Inflammatory macrophage treated with lipopolysaccharide for 4 hours (primary cell): ENCODE measurements at places on chromosomes 4 and X.

GRCh38 chr4:25104591-25104990, 55.7 kb downstream of the SEPSECS start:
- DNase-seq: peak; percentile 10

DNA sequence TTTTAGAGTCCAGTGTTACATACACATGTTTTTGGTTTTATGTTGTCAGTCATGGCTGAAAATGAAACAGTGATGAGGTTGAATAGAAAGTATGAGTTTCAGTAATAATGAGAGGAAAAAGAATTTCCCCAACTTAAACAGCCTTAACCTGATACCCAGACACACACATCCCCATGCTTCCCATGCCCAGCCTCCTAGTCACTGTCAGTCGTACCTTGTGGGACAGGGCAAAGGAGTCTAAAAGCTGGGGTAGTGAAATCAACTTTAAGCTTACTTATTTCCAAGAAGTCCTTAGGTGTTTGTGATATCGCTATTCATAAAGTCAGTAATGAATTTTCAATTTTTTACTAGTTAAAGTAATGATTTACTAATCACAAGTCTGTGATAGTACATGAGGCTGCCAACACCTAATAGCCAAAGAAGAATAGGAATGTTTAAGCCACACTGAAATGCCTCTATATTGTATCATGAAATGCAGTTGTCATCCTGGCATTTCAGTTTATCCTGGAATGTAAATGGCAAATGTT, 24.3 kb upstream of the GPR34 start:
- DNase-seq: no peak

- peak; percentile 25 for DNase-seq
These were observed 33.0 kb downstream of the GALNTL6 start for GRCh38 chr4:171846232-171846631.

DNA sequence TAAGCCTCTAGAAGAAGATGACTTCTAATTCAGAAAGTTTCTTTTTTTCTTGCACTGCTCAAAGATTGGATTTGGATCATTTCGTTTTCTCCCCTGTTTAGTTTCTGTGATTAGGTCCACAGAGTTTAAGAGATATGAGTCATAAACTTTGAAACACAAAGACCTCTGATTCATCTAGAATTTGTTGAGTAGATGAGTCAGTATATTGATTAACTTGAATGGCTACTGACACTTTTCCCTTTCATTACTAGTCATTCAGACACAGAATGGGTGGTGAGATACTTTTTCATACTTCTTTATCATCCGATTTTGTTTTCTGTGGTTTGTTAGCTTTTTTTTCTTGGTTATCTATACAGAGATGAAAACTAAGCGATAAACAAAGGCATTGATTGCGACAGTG, 34.1 kb upstream of the AFF2 start:
- no peak for DNase-seq

DNA sequence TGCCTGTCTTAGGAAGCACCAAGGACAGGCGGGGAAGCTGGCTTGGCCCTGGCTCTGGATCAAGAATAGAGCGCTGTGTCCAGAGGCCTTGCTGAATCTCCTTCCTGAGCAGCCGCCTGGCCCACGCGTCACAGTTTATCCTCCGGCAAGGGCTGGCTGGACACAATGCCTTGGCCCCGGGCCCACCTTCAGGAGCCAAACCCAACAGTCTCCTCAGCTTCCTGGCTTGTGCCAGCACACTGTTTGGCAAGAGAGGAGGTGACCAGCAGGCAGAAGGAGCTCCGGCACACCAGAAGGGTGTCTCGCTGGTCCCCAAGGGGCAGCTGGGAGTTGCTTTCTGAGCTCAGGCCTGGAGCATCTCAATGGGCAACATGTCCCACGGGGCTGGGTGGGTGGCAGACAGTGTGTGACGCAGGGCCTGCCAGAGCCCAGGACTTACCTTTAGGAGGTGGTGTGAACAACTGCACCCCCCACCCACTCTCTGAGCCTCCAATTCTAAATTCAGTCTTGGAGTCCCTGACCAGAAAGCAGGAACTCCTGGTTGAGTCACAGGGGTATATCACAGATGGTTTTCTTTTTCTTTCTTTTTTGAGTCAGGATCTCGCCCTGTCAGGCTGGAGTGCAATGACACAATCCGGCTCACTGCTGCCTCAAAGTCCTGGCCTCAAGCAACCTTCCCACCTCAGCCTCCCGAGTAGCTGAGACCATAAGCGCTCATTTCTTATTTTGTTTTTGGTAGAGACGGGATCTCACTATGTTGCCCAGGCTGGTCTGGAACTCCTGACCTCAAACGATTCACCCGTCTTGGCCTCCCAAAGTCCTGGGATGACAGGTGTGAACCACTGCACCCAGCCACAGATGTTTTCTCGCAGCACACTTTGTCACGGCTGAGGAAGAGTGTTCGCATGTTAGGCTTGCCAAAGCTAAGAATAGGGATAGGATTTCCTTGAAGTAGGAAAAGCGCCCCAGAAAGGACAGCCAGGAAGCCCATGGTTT, 361.2 kb downstream of the BCOR start:
- peak; percentile 51 for DNase-seq

DNA sequence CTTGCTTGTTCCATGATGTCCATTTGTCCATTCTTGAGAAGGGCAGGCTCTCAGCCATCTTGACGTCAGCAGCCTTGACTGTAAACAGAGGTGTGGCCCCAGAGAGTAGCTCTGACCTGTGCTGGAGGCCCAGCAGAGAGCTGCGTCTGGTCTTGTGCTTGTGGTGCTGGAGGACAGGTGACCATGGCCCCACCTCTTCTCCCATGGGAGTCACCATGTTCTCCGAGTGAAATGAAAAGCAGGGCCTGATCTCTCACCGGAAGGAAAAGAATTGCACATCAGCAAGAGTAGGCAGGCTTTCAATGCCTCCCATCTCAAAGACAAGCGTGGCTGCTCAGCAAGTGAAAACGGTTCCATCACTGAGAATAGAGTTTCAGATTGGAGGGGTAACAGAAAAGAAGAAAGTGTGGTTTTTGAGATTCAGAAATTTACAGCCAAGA, 11.5 kb downstream of the PARM1 start:
- DNase-seq: no peak

DNA sequence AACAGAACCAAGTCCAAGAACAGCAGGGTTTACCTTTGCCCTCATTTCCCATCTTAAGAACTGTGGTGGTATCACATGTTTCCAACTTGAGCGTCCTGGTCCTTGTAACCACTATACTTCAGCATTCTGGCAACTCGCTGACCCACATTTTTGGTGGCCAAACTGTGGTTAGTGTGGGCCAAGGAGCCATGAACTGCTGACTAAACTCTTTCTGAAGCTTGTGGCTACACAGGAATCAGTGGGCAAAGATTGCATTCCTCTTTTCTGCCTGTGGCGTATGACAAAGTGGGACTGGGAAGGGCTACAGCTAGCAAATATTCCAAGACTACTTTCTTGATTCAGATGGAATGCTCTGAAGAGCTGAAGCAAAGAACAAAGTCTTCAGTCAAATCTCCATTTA, 106.3 kb upstream of the MID1 start:
- DNase-seq: peak; percentile 0

GRCh38 chrX:153063315-153063714, 7.0 kb downstream of the PNMA3 start:
- no peak for DNase-seq

DNA sequence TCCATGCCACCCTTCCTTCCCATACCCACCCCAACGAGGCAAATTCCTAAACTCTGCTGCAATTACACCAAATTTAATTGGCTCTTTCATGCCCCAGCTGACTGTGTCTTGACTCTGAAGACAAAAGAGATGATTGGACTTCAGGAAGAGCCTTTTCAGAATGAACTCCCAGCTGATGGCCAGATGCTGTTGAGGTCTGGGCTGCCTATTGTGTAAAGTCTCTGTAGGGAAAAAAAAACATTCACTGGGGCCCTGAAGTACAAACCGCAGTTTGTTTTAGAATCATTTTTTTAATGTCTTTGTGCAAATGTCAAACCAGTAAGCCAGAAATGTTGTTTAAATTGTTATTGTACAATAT, 174.8 kb downstream of the HHIP start:
- no peak for DNase-seq

- no peak for DNase-seq
These were observed 102.9 kb upstream of the PAQR3 start for GRCh38 chr4:79042079-79042674.

DNA sequence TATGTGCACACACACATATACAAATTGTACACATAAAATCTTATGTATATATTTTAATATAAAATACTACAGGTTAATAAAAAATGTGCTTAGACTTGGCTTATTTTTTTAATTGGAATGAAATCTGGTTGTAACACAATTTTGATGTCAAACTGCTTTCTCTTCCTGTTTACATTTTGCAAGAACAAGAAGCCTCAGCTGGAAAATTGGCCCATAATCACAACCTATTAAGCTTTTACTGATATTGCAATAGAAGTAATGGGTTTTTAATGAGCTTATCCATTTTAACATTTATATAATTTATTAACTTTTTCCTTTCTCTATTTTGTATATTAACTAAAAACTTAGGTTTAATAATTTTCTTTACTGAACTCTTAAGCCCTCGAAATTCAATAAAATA, 165.9 kb downstream of the PCDH10 start:
- no peak for DNase-seq

GRCh38 chr4:69936566-69936965, 5.7 kb downstream of the CSN1S1 start:
- DNase-seq: no peak

- no peak for DNase-seq
These were observed 96.5 kb upstream of the PACRGL start for GRCh38 chr4:20603671-20604313.

- DNase-seq: no peak
These were observed 248.2 kb downstream of the PARM1 start for GRCh38 chr4:75180790-75181776.

DNA sequence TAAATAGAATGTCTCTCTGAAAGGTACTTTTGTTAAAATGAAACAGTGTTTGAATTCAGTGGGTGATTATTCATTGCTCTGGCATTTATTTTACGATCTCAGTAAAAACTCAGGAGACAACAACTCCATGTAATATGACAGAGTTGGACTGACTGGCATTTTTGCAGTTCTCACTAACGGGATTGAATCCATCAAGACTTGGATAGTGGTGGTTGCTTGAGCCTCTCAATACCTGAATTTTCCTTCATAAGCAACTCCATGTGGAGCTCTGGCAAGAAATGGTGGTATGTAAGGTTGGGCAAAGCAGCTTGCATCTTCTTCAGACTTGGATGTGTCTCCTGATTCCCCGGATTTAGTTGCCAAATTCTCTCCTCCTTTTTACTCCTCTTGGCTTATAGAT, 72.7 kb downstream of the FRMPD4 start:
- no peak for DNase-seq

- no peak for DNase-seq
These were observed 25.7 kb downstream of the SEL1L3 start for GRCh38 chr4:25837107-25837506.

- DNase-seq: no peak
These were observed 9.2 kb downstream of the RFC1 start for GRCh38 chr4:39357002-39357401.

GRCh38 chrX:46941341-46941740, 29.1 kb downstream of the JADE3 start:
- DNase-seq: no peak

DNA sequence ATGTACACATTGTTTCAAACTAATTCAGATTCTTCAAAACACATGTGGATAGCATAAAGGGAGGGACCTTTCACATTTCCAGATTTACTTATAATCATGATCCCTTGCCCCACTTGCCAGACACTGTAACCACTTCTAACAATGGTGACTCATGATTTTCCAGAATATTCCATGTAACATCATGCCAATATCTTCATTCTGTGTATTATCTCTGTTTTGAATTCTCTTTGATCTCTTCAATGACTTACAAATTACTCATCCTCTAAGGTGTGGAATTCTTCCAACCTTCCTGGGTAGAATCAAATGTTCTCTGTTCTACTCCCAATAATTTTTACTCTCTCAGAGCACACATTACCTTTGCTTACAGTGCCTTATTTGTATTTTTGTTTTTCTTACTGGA, 517.1 kb downstream of the PCDH7 start:
- DNase-seq: no peak

- DNase-seq: no peak
These were observed 190.7 kb upstream of the BMP3 start for GRCh38 chr4:80839792-80840191.

DNA sequence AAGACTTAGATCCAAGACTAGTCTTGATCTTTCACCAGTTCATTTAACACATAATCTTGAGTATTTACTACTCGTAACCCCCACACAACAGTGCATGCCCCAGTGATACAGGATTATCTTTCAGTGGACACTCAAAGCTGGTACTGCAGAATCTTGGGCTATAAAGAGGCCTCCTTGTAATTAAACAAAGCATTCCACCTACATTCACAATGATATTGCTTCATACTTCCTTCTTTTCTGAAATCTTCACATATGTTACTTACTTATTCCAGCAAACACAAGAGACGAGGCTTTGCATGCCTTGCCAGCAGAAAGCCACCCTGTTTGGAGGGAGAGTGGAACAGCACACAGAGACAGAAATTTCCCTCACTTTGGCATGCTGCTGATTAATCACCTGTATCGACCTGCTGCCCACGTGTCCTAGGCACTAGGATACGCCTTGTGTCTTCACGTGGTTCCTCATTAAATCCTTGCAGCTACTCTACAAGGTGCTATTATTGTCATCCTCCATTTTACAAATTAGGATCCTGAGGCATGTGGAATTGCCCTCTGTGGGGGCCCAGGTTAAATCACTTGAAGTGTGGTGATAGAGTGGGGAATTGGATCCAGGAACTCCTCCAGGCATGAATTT, 77.3 kb downstream of the FAM184B start:
- no peak for DNase-seq

- DNase-seq: no peak
These were observed 21.5 kb downstream of the HAND2 start for GRCh38 chr4:173508386-173509035.

- no peak for DNase-seq
These were observed 23.1 kb upstream of the GPR34 start for GRCh38 chrX:41665686-41666085.

GRCh38 chrX:150478496-150479492, 89.6 kb upstream of the MTM1 start:
- peak; percentile 66 for DNase-seq

DNA sequence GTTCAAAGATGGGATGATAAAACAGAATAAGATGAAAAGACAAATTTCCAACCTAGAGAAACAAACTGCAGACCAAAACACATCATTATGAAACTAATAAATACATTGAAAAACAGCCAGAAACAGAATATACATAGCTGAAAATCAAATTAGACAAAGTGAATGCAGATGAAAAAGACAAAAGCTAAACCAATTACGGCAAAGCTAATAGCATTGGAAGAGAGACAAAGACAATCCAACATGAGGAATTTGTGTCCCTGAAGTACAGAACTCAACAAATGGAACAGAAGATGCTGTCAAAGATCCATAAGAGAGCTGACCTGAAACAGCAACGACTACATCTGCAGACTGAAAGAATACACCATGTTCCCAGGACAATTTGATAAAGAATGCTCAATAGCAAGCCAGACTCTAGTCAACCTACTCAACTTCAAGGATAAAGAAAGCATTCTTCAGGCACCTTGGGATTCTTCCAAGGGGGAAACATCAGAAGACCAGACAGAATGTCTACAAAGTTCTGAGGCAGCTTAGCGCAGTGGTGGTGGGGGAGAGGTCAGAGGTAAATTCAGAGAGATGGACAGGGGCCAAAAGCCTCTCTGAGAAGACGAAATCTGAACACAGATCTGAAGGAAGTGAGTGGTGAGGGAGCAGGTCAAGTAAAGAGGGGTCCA, 27.4 kb upstream of the IRAK1 start:
- no peak for DNase-seq
